ENCODE measurements at places on chromosomes 6 and 20. TPM values are rescaled to one million over a fixed set of nuclear protein-coding genes. Genes with fewer than 3 reads are reported as not detected.
A peak's percentile ranks its signal among the peaks of the same experiment; 100 is the strongest.

Gene SOX18
- polyA plus RNA-seq, result 4.5 TPM

Gene JAG1
- 213 TPM for polyA plus RNA-seq

DNA sequence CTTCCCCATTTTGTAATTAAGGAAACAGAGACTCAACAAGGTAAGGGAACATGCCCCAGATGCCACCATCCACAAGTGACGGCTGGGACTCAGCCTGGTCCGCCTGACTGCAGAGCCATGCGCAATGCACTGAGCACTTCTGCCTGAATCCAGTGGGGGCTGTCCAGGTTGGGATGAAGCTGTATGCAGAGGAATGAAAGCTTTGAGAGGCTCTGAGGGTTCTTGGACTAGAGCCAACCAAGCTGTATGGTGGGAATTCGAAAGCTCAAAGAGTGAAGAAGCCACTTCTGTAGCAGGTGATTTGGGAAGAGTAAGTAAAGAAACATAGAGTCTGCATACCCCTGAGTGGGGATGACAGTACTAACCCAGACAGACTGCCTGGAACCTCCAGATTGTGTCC, 127.6 kb upstream of the AKAP12 start:
- DNase-seq, result no peak

GRCh38 chr6:3341467-3341866, 82.7 kb downstream of the PSMG4 start:
- no peak for DNase-seq

DNA sequence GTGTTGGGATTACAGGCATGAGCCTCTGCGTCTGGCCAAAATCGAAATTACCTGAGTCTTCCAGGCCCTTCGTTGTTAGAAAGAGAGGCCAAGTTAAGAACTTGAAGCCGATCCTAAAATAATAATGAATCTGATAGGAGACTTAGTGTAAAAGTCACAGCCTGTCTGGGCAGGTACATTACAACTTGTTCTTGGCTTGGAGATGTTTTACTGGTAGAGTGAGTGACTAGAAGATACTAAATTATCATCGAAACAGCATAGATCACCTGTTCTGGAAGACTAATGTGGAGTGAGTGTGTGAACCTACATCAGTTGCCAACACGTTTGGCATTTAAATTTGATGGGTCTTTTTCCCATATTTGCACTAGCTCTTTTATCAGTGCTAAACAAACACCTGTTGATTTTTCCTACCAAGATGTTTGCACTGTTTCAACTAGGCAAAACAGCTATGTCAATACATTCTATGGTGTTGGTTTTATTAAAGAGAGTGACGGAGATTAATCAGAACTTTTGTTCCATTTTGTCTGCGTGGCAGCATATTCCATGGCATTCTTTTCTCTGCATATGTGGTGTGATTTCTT, 4.6 kb upstream of the TMEM217 start:
- DNase-seq, result no peak

DNA sequence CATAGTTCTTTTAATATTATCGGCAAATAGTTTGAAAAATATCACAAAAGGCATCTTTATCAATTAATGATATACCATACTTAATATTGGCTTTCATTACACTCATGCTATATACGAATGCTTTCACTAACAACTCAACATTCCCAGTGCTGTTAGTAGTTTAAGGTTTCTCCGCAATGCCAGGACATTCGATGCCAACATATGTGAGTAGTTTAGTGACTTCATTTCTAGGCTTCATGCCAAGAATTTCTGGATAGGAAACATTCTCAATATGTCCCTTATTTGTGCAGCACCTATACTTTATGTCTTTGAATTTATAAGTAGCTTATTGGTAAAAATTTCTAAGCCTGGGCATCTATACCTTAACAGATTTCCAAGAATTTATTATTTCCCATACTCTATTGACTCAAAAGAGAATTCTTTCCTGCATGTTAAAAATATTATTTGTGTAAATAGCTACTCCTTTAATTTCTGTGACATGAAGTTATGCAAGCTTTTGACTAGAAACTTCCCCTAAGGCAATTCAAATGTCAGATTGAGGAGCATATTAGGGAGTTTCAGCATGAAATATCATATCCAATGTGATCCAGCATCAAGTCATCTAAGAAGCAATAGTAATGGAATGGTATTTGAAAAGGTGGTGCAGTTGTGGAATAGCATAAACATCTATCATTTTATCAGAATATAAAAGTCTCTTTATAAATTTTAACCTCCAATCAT, 236.0 kb upstream of the STXBP5 start:
- peak; percentile 25 for DNase-seq

GRCh38 chr6:44452725-44453124, 65.2 kb downstream of the CDC5L start:
- no peak for DNase-seq

Gene GRM1
- polyA plus RNA-seq, result 0.18 TPM

- DNase-seq, result no peak
Observed at GRCh38 chr6:1764397-1764987, 154.8 kb downstream of the FOXC1 start.

Measured in left kidney (tissue), 8 donors.